ENCODE measurements at places on chromosomes 12 and 14. TPM values are rescaled to one million over a fixed set of nuclear protein-coding genes. Genes with fewer than 3 reads are reported as not detected.
A peak's percentile ranks its signal among the peaks of the same experiment; 100 is the strongest.

DNA sequence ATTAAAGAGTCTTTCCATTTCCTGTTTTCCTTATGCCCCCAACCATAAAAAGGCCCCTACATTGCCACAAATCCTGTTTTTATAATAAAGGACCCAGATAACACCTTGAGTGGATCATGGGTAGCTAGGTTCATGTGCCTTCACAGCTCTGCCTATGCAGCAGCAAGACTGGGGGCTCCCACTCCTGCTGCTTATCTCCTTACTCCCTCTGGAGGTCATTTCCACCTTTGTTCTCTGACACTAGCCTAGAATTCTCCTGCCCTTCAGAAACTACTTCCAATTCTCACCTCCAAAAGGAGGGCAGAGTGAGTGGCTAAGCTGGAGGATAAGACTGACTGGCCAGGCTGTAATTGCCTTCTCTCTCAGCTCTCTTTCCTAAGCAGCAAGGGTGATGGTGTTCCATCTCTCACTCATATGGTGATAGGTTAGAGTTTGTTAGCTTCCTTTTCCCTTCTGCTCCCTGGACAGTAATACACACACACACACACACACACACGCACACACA is 20.0 kb upstream of the STAC3 start:
- DNase-seq, result no peak

- no peak for DNase-seq
Observed at GRCh38 chr14:101482066-101482465, 79.2 kb upstream of the DIO3 start.

GRCh38 chr12:115864396-115864795 is 413.1 kb downstream of the MED13L start:
- DNase-seq, result no peak

DNA sequence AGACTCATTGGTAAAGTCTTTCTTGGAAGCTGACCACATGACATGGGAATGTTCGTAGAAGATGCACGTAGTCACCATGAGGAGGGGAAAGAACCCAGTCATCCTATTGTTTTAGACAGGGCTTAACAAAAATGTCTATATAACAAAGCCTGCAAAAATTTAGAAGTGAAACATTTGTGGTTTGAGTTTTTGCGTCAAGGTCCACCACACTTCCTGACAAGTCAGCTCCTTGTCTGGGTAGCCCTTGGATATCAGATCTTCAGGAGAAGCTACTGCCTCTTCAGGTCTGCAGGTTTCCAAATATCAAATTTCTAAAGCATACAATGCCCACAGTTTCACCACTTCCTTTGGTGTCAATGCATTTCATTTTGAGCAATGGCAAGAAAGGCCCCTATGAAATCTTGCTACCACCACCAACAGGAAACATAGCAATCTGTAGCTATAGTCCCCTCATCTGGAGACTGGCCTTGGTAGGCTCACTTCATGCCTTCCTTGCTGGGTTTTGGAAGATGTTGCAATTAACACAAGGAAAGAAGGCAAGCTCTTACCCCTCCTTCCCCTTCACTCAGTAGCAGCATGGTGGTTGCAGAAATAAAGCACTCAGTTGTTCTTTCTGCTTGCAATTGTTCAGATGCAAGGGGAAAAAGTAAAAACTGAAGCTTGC is 235.2 kb downstream of the PCNX1 start:
- DNase-seq, result no peak

DNA sequence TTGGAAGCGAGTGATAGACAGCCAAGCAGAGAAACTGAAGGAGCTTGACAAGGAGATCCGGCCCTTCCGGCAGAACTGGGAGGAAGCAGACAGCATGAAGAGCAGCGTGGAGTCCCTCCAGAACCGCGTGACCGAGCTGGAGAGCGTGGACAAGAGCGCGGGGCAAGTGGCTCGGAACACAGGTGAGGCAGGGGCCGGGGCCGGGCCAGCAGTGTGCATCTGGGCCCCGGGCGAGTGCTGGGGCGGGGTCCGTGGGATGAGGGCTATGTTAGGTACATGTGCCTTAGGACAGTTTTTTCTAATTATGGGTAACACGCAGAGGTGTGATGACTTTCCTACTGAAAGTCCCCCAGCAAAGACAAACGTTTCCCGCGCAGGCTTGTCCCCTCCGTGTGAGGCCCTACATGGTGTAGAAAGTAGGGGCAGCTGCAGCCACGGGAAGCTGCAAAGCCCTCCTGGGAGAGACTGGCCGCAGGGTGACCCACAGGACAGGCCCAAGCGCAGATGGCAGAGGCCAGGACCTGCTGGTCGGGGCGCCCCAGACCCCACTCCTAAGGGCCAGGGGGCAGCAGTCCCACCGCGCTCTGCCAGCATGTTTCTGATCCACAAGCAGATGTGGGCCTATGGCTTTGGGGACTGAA is 19.1 kb upstream of the AMN start:
- DNase-seq, result no peak

DNA sequence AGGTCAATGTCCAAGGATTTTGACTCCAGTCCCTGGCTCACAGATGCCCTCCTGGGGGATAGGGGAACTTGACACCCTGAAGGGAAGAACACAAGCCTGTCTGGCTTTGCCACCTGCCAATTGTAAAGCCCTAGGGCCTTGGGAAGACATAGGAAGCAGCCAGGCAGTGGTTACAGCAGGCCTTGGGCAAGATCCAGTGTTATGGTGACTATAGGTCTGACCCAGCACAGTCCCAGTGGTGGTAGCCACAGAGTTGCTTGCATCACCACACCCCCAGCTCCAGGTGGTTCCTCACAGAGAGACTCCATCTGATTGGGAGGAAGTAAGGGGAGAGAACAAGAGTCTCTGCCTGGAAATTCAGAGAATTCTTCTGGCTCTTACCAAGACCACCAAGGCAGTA is 24.2 kb downstream of the OR6C68 start:
- DNase-seq, result no peak

DNA sequence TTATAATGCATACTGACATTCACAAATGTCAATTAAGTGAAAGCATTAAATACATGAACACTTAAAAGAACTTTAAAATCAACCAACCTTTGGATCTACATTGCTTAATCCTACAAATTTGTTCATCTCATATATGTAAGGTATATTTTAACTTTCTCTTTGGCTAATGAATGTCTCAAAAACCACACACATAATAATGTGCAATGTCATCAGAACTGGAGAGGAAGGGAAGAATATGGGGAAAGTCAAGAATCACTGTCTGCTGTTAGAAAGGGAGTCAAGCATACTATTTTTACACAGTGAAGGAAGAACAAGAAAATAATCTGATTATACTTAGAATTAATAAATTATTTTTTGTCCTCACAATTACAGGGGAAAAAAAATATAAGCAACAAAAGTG is 4.9 kb downstream of the GMFB start:
- no peak for DNase-seq

- DNase-seq, result no peak
Observed at GRCh38 chr12:124497658-124498057, 69.8 kb downstream of the NCOR2 start.

Gene KCNJ8
- 15.0 TPM for total RNA-seq

- DNase-seq, result no peak
Observed at GRCh38 chr12:33277376-33277775, 162.2 kb downstream of the SYT10 start.

- no peak for DNase-seq
Observed at GRCh38 chr12:70403826-70404225, 37.7 kb downstream of the KCNMB4 start.

GRCh38 chr12:100672075-100672592 is 98.7 kb downstream of the GAS2L3 start:
- no peak for DNase-seq

GRCh38 chr12:85369365-85370154 is 89.5 kb downstream of the ALX1 start:
- DNase-seq, result no peak

DNA sequence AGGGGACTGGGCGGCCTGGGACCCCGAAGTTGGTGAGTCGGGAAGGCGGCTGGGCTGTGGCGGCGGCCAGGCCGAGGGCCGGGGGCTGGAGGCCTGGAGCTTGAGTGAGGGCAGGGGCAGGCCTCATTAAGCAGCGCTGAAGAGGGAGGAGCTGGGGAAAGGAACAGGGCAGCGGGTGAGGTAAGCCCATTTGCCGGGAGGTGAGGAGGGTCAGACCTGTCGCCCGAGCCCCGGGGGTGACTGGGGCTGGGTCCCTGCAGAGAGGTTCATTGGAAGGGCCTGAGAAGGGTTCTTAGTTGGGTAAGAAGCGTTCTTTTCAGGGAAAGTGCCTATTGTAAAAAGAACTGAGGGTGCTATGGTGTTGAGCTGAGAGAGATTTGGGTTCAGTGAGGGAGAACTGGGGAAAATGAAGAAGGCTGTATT is 441 bp downstream of the RAB5B start:
- DNase-seq, result peak; percentile 50

- DNase-seq, result no peak
Observed at GRCh38 chr12:118011961-118012360, 4.5 kb upstream of the RFC5 start.

DNA sequence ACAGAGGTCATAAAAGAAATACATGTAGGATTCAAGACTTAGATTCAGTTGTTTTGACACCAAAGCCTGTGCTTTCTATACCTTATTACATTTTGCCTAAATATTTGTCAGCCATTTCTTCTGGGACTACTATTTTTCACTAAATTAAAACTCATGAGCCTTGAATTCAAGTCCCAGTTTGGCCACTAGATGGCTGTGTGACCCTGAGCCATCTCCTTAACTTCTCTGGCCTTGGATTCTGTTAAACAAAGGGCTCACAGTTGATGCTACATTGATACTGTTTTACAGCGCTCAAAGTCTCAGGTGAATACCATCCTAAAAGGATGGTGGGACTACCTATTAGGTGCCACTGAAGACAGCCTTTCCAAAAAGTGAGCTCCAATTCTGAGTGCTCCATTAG is 39.6 kb upstream of the CCDC198 start:
- peak; percentile 15 for DNase-seq

DNA sequence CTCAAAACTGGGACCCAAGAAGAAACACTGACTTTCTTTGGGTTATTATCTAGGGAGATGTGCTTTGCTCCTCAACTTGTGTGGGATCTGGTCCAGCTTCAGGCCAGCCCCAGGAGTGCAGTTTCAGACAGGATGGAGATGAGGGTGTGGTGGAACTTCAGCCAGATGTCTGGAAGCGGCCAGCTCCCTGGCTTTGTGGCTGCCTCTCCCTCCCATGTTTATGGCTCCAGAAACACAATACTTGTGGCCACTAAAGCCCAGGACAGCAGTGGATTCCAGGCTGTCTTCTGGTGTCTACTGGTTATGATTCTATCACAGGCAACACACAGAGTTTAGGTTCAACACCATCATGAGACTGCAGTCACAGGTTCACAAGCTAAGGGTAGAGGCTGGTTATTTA is 44.2 kb upstream of the EMP1 start:
- DNase-seq, result no peak

GRCh38 chr12:27480016-27480415 is 33.5 kb downstream of the SMCO2 start:
- no peak for DNase-seq

GRCh38 chr12:87280356-87280755 is 748.8 kb downstream of the C12orf50 start:
- no peak for DNase-seq

GRCh38 chr14:101371799-101372793 is 189.2 kb upstream of the DIO3 start:
- DNase-seq, result no peak

DNA sequence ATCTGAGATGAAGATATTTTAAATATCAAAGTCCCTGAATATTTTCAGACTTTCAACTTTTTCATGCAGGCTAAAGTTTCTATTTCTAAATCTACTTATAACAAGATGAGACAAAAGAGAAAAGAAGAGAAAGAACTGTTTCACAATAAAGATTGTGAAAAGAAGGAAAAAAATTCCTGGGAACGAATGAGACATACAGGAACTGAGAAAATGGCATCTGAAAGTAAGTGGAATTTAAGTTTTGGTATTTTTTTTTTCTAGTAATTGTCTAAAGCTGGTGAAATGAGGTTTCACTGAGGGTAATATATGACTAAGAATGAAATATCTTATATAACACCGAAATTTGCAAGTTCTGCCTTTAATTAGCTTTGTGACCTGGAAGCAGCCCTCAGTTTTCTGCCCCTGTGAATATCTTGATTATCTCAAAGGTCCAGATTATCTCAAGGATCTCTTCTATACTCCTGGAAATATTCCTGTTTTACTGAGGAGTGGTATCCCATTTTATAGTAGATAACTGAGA is 55.7 kb upstream of the PRPF39 start:
- DNase-seq, result no peak

DNA sequence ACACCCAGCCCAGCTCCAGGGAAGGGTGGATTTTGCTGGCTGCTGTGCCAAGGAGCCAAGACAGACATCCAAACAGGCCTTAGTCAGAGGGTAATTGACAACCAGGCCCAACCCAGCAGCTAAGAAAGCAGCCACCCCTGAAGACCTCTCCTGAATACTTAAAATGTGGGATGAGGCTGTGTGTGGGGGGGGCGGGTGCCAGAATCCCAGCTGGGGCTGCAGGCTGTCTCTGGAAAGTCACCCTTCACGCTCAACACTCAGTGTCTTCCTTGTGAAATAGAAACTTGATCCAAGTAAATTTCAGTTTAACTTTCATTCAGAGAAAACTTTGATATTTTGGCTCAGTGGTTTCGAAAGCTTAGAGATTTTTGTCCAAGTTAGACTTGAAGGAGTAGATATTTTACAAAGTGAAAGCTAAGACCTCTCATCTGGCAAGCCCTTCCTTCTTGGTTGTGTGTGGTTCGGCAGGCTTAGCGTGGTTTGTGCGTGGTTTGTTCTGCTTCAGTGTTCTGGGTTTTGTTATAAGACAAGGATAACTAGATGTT is 5.1 kb downstream of the PAPLN start:
- DNase-seq, result no peak

Data from mucosa of gallbladder (tissue), 1 donor.